NCI-H510A treated with DMSO at 0.1 percent for 48 hours (cell line): ENCODE measurements at places on chromosomes 12 and 14.

DNA sequence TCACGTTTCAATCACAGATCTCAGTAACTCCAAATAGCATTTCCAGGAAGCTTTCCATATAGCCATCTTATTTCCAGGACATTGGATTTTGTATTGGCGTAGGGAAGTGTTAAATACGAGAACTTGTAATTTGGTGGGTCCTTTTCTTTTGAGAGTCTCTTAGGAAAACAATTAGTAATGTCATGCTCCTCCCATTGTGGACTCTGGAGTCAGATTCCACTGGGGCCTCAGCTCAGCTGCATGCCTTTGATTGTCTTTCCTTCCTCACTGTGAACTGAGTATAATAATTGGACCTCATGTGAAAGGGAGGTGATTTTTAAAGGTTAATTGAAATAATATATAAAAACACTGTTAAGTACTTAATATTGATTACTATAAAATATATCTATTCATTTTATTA is 462.6 kb downstream of the NPAS3 start:
- no peak for DNase-seq

DNA sequence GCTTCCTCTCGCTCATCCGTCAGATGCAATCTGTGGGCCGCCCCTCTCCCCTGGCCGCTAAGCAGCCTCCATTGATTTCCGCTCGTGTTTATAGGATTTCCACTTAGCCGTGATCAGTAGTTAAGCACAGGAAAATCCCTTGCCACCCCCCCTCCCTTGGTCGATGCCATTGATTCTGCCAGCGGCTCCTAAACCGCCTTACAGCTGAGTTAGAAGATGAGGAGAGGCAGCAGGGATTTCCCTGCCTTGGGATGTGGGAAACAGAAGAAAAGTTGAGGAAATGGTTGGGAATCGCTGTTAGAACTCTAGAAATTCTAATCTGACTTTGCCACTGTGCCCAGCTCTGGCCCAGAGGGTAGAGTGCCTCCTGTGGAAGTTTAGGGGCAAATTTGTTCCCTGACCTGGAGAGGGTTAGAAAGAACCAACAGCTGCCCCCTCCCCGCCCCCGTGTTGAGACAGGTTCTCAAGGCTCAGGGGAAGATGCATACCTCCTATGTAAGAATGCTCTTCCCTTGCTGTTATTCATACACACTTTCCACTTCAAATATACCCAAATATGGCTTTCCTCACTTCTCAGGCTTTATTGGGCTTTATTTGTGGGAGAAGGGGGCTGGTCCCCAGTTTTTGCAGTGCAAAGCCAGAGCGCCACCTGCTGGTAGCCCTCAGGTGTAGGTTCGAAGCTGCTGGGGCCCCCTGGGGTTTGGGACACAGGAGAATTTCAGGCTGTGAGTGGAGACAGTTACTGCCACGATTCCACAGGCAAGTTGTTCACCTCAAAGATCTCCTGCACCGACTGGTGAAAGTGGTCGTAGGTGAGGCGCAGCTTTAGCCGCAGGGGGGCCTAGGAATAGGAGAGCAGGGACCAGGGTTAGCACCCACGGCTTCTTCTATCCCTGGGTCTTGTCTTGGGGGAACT is 3.2 kb downstream of the THTPA start:
- DNase-seq, result peak; percentile 41

- no peak for DNase-seq
Measured at GRCh38 chr14:105530285-105531087, 4.1 kb downstream of the TMEM121 start.

GRCh38 chr12:56878010-56878339 is 56.2 kb downstream of the SDR9C7 start:
- no peak for DNase-seq

DNA sequence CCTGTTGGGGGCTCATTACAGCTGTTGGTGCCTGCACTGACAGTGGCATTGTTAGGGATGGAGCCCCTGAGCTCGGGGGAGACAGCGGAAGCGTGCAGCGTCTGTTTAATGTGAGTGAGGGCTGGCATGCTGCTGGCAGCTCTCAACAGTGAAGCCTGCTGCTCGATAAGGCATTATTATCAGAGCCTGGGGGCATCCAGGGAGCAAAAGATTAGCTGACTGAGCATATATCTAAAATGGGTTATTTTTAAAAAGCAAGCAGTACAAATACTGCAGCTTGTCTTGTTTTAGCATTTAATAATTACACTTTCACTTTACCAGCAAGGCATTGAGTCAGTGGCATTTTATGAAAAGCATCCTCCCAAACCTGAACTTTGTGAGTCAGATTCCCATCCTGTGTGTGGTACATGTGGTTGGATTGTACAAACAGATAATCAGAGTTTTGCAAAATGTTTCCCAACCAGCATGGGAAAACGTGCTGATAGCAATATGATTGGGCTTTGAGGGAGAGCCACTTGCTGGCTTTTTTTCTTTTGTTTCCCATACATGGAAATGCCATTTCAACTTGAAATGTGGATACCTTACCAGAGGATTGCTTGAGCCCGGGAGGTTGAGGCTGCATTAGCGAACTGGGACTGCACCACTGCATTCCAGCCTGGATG is 150.8 kb downstream of the PRKCH start:
- DNase-seq, result no peak

- DNase-seq, result no peak
Measured at GRCh38 chr12:75058228-75058627, 151.4 kb downstream of the KCNC2 start.

DNA sequence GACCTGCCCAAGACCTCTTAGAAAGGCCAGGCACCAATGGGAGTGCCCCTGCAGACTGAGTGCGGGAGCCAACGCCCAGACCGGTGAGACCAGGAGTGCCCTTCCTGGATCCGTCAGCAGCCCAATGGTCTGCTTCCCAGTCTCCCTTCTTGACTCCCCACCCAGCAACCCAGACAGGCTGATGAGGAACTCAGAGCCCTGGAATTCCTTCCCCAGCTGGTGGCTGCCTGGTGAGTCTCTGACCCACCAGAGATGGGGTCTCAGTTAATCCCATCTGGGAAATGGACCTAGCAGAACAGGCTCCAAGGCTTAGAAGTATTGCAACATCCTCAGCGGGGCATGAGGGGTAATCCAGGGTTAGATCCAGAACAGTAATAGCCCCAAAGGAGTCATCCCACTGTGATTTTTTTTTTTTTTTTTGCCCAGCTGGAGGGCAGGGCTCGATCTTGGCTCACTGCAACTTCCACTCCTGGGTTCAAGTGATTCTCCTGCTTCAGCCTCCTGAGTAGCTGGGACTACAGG is 1.5 kb upstream of the RASAL1 start:
- no peak for DNase-seq

GRCh38 chr12:109047081-109047805 is 5.1 kb upstream of the USP30 start:
- no peak for DNase-seq
